Endothelial cell of umbilical vein (primary cell): ENCODE measurements at places on chromosomes 5 and 9.
A peak's percentile ranks its signal among the peaks of the same experiment; 100 is the strongest.

- no peak for DNase-seq
Measured at GRCh38 chr5:43140286-43140685, 19.6 kb downstream of the ZNF131 start.

DNA sequence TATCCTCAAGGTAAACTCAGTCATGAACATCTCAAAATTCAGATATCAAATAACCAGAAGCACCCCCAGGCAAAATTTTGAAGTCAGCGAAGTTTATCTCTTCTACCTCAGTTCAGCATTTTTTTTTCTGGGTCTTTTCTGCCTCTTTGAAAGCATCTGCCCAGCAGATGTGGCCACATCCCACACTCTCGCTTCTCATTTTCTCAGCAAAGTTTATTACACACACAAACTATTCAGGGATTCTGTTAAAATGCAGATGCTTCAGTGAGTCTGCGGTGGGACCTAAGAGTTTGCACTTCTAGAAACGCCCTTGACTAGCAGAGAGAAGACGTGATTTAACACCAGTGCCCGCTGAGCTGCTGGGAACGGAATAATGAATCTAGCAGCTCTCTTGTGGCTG, 19.3 kb downstream of the RASEF start:
- DNase-seq = no peak

GRCh38 chr9:125968714-125969374, 221.7 kb downstream of the PBX3 start:
- DNase-seq = no peak

GRCh38 chr9:17403539-17403938, 175.3 kb upstream of the SH3GL2 start:
- no peak for DNase-seq

GRCh38 chr9:69279084-69279731, 45.8 kb upstream of the ENTREP1 start:
- no peak for DNase-seq

DNA sequence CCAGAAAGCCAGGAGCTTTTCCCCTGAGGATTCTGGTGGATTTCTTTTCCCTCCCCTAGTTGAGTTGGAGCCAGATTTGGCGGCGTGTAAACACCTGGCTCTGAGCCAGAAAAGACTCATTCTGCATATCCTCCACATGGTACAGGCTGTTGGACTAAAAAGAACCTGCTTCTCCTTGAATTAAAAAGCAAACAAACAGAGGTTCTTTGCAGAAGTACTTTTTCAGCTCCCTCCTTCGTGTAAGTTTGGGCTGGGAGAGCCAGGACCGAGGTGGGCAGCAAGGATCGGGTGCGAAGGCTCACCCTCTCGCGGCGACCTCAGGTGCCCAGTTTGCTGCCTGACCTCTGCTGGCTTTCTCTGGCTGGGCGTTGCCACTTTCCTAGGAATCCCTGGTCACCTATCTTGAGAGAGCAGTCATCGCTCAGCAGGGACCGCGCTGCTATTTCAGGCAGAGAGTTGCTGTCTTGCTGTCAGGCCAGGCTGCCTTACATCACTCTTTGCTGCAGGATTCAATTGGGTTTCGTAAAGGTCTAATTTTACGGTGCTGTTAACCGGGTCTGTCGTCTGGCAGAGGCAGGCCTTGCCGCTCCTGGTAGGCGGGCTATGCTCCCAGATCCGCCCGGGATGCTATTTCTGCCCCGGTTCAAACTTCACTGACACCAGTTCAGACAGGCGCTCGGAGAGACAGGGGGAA, 3.2 kb downstream of the PAPPA start:
- DNase-seq = peak; percentile 63

DNA sequence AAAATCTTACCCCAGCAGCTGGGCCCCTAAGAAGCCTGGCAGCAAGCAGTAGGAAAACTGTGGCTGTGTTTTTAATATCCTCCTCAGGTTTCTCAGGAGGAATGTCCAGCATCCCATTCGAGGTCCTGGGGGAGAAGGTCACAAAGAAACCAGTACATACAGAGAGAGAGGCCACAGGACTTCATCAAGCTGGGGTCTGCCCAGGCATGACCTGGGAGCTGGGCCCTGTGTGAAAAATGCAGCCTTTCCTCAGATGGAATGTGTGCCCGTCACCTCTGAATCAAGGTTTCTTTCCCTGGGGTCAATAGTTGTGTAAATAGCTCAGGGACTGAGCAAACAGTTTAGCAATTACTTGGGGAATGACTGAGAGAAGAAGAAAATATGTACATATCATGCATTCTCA, 33.9 kb upstream of the RAD23B start:
- no peak for DNase-seq

DNA sequence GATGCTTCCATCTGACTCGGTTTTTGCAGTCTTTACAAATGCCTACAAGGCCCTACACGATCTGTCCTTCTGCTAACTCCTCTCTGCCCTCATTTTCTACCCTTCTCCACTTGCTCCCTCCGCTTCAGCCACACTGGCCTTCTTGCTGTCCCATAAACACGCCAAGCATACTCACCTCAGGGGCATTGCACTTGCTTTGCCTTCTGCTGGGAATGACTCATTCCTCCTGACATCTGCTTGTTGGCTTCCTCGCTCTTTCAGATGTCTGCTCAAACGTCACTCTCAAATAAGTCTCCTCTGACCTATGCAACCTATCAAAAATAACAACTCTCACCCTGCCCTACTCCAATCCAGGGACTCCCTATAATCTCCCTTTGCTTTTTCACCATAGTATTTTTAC, 28.2 kb downstream of the CDC25C start:
- peak; percentile 12 for DNase-seq

DNA sequence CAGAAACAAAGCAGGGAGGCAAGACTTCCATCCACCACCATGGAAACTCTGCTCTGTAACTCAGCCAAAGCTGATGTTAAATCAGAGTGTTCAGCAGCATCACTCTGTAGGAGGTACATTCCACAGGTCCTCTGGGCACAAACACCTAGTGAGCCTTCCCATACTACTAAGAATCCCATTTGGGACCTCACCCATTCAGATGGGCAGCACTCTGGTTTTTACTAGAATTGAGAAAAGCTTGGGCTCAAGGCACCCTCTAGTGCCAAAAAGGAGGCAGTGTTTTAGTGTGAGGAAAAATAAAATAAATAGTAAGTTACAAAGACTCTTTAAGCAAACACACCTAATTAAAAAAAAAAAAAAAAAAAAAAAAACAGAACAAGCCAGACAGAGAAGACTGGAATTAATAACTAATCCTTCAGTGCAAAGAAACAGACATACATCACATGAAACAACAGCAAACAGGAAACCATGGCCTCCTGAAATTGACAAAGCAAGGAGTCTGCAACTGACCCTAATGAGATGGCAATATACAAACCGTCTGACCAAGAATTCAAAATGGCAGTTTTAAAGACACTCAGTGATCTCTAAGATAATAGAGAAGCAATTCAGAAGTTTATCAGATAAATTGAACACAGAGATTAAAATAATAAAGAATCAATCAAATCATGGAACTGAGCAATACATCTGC, 159.5 kb downstream of the GNA14 start:
- DNase-seq = peak; percentile 18

DNA sequence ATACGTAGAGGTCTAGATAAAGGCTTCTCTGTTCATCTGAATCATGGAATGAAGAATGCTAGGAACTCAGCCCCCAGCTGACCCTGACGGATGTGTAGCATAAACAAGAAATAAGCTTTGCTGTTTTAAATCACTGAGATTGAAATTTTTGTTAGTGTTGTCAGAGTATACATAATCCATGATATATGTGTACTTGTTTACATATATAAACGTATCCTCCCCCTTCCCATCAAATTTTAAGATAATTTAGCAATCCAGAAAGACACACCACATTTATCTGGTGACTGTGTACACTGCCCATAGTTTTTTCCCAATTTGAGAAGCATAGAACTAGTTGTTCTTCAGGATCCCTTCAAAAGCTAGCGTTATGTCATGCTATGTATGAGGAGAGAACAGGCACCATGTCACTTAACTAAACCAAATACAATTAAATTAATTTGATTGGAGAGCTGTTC, 80.8 kb upstream of the OSMR start:
- DNase-seq = no peak

- DNase-seq = peak; percentile 28
Measured at GRCh38 chr9:16828340-16829281, 41.9 kb downstream of the BNC2 start.

- no peak for DNase-seq
Measured at GRCh38 chr5:131142970-131143617, 22.0 kb downstream of the HINT1 start.

DNA sequence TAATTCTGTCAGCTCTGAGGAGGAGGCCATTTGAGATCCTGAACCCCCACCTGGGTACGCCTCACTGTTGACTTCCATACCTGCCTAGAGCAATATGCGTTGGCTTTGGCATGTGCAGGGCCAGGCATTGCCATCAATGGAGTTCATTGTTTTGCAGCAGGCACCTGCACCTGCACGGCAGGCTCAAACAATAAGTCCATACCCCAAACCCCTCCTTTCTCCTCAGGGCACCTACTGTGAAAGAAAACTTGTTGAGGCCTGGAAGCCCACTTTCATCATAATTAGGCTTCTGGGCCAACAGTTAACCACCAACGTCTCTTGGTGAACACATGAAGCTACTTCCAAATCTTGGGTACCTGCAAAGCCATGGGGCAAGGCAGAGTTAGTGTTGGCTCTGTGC, 238.7 kb downstream of the NFIB start:
- no peak for DNase-seq

GRCh38 chr5:123012321-123012720, 24.2 kb downstream of the PPIC start:
- no peak for DNase-seq

GRCh38 chr5:19771174-19771835, 216.7 kb downstream of the CDH18 start:
- peak; percentile 87 for DNase-seq

- no peak for DNase-seq
Measured at GRCh38 chr5:133269691-133270090, 217.9 kb downstream of the HSPA4 start.

- no peak for DNase-seq
Measured at GRCh38 chr9:96115836-96116235, 186.1 kb downstream of the HSD17B3 start.

DNA sequence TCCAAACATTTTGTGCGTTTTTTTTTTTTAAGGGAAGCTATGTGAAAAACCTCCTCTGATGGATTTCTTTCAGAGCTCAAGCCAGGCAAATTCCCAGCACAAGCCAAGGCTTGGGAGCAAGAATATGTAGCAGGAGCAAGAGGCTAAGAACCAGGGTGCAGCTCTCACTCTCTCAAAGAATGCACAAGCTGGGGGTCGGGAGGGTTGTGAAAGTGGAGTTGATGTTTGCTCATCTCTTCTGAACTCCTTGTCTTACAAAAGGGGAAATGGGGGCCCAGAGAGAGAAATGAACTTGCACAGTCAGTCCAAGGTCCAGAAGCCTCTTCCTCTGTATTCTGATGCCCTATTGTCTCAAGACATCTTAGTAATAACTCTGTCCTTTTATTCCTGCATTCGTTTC, 7.7 kb upstream of the TRAF1 start:
- DNase-seq = no peak

DNA sequence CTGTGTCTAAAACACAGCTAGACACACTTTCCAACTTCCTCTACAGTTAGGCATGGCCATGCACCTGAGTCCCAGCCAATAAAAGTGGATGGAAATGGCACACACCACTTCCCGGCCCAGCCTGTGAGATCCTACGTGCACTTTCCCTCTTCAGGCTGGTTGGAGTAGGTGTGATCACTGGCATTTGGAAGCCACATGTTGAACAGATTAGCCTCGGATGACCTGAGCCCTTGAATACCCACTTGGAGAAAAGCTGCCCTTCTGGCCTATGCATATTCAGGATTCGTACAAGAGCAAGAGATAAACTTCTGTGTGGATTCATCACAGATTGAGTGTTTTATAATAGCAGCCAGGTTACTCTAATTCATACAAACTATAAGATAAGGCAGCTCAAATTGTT, 359.0 kb upstream of the SLC30A5 start:
- no peak for DNase-seq

DNA sequence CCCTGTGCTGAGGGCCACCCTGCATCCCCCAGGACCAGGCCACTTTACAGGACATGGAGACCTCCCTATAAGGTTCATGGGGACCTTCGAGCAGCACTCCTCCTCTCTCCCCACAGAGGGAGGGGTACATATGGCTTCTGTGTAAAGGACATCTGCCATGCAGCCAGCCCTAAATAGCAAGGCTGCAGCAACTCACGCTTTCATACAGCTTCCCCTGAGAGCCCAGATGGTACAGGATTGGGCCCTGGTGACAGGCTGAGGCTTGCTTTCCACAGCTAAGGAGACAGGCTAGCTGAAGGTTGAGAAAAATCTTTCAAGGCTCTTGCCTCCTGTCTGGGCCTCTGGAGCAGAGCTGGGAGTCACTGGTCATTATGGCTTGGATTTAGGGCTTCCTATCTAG, 147.0 kb upstream of the ZNF366 start:
- no peak for DNase-seq

DNA sequence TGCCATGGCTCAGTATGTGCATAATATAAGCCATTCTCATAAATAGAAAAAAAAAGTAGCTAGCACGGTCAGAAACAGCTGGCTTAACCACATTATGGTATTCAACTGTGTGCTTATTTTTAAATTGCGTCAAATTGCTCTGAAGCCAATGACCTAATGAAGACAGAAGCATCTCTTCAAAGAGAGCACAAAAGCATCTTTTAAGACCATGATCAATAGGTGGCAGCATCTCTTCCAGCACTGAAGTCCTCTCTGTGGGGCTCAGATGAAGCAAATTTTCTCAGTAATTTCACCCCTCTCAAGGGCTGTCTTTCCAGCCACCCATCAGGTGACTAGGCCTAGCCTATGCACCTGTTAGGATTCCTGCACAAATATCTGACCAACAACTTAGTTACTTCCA, 251.4 kb downstream of the GLIS3 start:
- DNase-seq = peak; percentile 5

GRCh38 chr9:105154723-105155191, 89.7 kb upstream of the SLC44A1 start:
- peak; percentile 15 for DNase-seq

DNA sequence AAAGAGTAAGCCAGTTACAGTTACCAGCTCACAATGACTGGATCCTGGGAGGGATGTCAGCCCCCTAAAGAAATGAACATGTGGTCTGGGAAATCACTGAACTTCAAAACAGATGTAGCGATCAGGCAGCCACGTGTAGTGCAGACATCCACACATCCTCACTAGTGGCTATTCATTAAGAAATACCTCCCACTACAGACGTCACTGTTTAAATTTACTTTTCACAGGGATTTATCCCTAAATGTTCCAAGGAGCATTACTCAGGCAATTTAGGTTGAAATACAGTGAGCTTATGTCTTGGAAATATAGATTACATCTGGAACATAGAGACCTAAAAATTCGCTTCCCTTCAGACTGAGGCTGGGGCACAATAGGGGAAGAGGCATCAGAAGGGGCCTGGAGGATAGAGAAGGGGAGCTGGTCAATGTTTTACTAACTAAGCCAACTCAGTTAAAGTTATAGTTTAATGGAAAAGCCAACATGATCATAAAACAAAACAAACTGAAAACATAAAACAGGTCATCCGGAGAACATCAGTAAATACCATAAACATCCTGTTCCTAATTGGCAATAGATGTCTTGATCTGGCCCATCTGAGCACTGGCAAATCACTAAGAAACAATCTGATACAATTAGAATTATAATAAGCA, 92.3 kb downstream of the FANCC start:
- no peak for DNase-seq
